SHP77 treated with DMSO at 0.1 percent for 48 hours (cell line): ENCODE measurements at places on chromosomes 1 and 21.

- no peak for DNase-seq
These were observed 55.0 kb downstream of the TRAF5 start for GRCh38 chr1:211381481-211382181.

GRCh38 chr1:56973923-56974742 is 8.3 kb upstream of the C8B start:
- DNase-seq = no peak

DNA sequence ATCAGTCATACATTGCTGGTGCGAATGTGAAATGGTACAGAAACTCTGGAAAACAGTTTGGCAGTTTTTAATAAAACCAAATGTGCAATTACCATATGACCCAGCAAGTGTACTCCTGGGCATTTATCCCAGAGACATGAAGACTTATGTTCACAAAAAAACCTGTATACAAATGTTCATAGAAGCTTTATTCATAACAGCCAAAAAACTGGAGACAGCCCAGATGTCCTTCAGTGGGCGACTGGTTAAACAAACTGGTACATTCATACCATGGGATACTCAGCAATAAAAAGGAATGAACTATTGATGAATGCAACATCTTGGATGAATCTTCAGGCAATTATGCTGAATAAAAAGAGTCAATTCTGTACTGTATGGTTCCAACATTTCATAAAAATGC is 97.8 kb downstream of the DTL start:
- no peak for DNase-seq

DNA sequence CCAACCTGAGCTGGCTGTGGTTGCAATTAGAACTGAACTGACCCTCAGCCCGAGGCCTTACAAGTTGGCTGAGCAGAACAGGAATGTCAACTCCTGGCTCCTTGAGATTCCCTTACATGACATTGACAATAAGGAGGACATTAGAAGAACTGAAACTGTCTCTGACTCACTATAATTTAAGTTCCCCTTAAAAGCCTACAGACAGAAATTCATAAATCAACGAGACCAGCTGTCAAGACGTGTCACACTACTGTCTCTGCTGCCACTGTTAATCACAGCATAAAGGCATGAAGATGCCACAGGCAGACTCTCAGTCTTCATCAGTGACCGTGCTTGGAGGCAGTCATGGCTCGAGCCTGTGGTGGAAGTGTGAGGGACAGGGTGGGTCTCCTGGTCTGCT is 168.8 kb downstream of the GABPA start:
- no peak for DNase-seq

GRCh38 chr1:17447501-17447992 is 8.1 kb upstream of the RCC2 start:
- no peak for DNase-seq

GRCh38 chr1:241542199-241542907 is 10.2 kb downstream of the KMO start:
- no peak for DNase-seq

DNA sequence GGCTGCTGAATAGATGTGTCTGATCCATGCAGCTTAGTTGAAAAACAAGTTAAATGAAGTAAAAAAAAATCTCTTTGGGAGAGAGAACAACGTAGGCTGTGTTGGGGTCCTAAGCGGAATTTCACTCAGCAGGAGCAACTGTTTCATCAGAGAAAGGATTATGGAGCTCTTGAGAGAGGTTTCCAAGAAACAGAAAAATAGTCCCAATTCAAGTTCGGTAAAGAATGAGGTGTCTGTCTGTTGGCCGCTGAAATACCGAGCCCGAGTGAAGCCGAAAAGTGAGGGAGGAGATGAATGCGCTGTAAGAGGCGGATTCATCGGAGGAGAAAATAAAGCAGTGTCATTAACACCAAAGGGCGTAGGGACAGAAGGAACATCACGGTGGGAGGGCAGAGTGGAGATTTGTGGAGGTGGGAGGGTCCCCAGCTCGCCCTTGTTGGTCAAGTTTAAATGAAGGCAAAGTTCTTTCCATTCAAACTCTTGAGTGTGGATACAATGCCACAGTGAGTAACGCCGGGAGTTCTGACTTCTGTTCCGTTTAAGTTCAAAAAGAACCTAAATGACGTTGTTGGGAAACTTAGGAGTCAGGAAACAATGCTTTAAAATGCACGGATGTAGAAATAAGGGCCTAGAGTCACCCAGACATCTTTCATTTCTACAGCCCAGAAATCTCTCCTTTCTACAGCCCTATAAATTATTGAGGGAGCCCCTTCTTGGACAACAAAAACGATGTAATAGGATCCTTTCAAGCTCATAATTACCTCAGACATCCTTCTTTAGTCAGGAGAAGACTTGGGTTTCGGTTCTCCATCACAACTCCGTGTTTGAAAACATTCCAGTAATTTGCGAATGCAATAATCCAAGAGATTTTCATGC is 15.6 kb upstream of the SLC45A1 start:
- no peak for DNase-seq

DNA sequence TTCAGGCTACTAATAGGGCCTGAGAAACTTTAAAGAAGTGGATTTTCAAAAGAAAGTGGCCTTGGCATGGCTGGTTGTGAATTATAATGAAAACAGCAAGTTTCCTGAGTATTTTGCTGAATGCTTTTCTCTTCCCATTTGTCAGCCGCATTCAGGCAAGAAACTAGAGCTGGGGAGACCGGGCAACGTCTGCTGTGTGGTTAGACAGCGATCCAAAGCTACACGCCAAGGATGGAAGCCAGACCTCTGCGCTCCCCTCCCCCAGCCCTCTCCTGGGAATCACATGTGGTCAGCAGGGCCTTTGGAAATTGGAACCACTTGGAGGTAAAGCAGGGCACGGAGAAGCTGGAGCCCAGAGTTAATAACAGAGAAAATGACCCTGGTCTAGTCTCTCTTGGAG is 114.1 kb upstream of the CD34 start:
- DNase-seq = no peak

DNA sequence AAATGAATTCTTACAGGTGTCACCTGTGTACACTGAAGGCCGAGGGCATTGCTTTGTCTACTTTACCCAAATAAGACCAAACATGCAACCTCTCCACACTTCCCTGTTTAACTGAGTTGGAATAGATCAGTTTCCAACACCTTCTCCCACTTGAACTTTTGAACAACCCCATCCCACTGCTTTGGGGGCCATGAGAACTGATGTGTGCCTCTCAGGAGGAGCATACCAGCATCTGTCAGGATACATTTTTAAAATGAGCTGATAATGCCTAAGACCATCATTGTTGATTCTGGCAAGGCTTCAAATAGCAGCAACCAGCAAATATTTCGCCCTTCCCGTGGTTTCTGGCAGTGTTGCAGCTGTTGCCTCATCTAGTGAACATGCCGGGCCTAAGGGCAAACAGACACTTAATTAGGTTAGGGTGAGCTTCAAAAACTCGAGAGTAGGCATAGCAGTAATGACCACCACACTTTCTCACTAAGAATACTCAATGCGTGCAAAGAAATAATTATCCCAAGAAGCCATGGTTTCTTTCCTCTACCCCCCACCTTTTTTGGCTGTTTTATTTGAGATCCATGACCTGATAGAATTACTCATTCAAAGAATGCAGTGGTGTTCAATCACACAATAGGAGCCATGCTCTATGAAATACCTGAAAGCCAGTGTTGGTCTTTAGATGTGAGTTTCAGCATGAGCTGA is 63.7 kb downstream of the MAP10 start:
- DNase-seq = peak; percentile 52

DNA sequence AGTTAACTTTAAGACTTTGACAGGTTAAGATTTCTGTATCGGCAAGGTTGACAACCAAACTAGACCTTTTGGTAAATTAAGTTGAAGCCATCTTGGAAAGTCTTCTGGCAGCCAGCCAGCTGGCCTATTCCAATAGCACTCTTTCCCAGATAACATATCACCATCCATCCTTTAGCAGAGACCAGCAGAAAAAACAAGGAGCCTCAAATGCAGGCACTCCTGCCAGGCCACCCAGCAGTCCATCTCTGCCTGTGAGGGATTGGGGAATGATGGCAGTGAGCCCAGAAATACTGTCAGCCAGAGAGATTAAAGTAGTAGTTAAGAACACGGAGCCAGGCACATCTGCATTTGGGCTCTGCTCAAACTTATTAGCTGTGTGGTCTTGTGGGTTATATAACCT is 19.4 kb downstream of the ZBTB40 start:
- no peak for DNase-seq
